COR-L47 (cell line): ENCODE measurements at places on chromosomes 2 and 18.

GRCh38 chr2:56685205-56685604, 501.4 kb downstream of the CCDC85A start:
- no peak for DNase-seq

DNA sequence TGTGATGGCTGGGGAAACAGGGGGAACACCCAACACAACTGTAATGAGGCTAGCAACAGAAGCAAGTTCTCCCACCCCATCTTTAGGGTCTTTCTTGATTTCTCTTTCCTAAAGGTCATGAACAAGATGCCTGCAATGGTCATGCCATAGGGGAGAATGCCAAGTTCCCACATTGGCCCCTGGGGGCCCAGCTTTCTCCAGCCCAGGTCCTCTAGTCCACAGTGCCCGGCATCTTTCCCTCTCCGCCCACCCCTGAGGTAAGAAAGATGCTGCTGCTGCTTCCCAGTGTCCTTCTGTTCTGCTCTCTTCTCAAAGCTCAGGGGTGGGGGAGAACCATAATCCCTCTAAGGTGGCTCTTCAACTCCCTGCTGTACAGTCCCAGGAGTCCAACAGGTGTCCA, 78.0 kb downstream of the LOXHD1 start:
- DNase-seq, result no peak

DNA sequence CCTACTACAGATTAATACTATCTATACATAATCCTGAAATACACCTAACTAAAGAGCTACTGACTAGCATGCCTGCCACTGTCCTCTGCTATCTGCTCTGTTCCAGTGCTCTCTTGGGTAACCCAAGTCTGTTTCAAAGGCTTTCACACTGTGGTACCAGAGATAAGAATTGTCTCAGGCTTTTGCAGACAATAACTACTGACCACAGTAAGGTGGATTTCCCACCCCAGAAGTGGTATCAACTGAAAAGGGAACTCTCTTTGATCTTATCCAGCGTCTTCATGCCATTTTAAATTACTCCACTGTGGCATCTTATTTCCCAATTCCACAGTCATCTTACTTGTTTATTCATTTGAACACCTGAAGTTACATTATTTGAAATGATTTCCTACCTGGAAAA, 190.2 kb downstream of the IKZF2 start:
- DNase-seq, result no peak

- DNase-seq, result no peak
These were observed 43.5 kb downstream of the DHRS9 start for GRCh38 chr2:169112841-169113240.

- DNase-seq, result no peak
These were observed 1.1 kb downstream of the IL1F10 start for GRCh38 chr2:113068706-113069485.

DNA sequence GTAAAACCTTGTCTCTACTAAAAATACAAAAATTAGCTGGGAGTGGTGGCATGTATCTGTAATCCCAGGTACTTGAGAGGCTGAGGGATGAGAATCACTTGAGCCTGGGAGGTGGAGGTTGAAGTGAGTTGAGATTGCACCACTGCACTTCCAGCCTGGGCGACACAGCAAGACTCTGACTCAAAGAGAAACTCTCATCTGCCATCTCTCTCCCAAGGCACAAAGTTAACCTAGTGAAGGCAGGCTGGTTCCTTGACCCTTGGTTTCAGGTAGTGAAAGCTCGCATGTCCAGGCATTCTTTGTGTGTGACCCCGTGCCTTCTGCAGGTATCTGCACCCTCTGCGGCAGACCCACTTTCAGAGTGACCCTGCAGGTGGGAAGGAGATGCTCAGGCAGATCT, 100.0 kb downstream of the WDSUB1 start:
- DNase-seq, result no peak

DNA sequence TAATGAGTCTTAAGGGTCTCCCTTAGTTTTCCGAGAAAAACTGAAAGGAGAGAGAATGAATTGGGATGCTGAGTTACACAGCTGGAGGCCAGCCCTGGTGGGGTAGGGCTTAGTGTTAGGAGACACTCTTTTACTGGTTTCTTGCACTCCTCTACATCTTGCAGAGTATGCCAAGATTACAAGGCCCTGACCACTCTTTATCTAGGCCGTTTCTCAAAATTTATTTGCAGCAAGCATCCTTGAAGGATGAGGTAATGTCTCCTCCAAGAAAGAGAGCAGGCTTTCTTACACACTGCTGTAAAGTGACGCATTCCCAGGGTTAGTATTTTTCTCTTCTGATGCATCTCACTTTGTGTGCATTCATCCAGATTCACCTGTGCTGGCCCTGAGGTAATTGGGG, 166.2 kb downstream of the TDRD15 start:
- no peak for DNase-seq

GRCh38 chr2:119659601-119660342, 19.2 kb upstream of the TMEM177 start:
- DNase-seq, result peak; percentile 32

DNA sequence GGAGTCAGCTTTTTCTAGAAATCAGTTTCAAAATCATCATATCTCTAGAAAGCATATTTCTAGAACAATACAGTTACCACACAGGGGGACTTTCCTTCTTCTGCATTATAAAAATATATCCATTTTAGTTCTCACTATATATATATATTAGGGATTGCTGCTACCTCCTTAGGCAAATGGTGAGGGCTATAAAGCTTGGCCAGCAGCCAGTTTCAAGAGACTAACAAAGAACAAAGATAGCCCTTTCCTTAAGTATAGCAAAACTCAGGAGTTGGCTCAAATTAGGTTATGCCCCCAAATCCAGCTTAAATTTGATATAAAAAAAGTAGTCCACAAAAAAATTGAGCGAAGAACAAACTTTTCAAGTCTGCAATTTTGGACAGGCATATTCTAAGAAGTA, 70.0 kb downstream of the EIF2AK3 start:
- no peak for DNase-seq
